ENCODE measurements at places on chromosomes 3 and 15.

GRCh38 chr3:100089812-100090668 lies 24.3 kb downstream of the FILIP1L start:
- DNase-seq, result no peak

DNA sequence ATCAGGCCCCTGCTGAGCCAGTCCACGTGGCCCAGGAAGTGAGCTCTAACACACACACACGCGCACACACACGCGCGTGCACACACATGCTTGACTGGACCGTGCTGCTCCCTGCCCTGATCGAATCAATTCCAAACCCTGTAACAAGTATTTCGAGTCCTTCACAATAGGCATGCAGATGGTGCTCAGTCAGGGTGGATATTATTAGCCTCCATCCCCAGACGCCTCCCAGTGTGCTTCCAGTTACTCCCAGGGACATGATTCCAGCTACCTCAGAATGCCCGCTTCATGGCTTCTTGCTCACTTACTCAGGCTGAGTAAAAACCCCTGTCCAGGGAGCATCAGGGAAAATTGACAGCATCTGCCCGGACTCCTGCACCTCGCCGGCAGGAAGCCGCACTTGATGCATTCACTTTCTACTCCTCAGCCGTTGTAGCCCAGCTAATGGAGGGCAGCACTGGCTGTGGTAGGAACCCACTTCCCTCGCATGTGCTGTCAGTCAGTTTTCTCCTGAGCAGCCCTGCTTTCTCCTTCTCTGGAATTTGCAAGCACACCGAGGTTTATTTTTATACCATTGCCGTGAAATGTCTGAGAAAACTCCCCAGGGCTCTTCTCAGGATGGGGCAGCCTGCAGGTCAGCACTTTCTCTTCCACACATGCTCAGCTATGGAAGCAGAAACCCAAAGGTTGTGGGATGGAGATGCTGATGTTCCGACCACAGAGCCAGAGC lies 126.1 kb upstream of the ABHD17C start:
- DNase-seq, result no peak

DNA sequence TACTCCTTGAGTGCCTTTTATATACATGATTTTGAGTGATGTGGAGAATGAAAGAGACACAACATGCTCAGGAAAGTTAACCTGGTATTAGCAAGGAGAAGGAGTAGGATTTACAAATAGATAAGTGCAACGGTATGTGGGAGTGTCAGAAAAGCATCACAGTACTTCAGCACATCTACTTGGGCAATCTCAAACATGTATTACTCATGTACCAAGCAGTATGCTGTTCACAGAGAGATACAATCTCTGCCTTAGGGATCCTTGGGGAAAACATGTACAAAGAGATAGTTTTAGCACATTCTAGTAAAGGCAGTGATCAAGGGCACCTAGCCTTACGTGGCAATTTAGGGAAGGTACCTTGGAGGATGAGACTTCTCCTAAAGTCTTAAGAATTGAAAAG lies 146.5 kb downstream of the FILIP1L start:
- DNase-seq, result no peak

- DNase-seq, result no peak
Observed at GRCh38 chr3:116444819-116445310, 422 bp downstream of the LSAMP start.

DNA sequence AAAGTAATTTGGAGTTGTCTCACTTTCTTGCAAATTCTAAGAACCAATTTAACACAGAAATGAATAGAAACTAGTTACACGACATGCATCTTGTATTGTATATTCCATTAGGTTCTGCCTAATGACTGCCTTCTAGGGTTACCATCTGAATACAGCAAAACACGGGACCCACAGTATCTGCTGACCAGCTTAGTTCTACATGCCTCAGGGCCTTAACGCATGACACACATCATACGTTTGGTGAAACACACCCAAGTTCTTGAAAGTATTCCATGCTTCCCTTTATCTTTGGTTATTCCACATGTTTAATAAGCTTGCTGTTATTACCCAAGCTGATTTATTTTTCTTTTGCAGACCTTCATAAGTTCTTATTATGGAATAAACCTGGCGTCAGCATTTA lies 27.9 kb downstream of the APH1B start:
- no peak for DNase-seq

DNA sequence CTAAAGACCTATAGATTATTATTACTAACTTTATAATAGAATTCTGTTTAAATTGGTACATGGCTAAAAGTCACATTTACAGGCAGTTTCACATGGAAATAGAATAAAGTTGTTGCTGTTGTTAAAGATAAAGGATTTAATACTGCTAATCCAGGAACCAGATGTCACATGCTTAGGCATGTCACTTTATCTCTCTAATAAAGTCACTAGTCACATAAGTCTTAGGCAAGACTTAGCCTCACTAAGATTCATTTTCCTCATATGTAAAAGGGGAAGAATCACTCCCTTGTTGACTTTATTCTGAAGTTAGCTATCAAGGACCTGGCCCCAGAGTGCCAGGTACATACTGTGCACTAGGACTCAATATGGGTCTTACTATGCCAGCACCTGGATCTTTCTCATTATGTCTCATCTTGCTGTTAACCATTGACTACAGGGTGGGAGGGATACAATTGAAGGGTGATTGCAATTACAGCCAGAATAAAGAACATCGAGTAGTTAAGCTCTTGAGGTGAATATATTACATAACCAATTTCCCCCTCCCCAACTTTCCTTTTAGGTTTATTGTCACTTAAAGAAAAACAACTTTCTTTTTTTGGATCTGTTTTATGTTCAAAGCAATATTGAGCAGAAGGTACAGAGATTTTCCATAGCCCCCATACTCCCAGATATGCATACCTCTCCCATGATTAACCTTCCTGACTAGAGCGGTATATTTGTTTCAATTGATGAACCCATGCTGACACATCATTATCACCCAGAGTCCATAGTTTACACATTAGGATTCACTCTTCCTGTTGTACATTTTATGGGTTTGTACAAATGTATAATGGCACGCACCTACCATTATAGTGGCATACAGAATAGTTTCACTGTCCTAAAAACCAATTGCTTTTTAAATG lies 36.6 kb downstream of the LNP1 start:
- no peak for DNase-seq

DNA sequence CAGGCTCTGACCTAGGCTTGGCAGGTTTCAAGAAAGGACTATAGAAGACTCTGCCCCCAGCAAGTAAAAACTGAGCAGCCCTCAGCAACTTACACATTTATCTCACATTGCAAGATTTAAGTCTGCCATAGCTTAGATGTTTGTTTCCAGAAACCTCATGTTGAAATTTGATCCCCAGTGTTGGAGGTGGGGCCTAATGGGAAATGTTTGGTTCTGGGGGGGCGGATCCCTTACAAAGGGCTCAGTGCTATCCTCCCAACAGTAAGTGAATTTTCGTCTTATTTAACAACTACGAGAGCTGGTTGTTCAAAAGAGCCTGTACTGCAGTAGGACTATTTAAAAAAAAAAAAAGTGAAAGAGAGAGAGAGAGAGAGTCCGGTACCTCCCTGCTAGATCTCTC lies 125.2 kb upstream of the PROK2 start:
- DNase-seq, result no peak

DNA sequence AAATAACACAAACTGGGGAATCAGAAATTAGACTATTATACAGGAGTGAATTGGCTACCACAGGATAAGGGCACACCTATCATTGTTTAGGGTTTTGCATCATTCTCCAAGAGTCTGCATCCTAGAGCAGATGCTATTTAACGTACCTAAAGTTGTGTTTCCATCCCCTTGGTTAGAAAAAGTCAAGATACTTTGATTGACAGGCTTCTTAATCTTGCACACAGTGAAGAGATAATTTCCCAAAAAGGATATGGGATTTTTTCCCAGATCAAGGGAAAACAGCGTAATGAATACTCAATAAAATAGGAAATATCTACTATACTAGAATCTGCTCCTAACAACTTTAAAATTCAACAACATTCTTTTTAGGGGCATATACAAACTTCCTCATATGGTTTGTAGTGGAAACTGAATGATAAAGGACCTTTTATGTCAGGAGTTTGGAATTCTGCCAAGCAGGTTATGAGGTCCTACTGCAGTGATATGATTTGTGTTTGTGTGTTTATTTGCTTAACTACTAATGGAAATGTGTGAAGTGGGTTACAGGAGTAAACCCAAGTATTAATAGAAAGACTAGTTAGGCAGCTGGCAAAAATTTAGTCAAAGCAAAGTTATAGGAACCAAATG lies 124.1 kb upstream of the MME start:
- DNase-seq, result no peak

- DNase-seq, result no peak
Observed at GRCh38 chr3:178562947-178563232, 26.7 kb downstream of the KCNMB2 start.

DNA sequence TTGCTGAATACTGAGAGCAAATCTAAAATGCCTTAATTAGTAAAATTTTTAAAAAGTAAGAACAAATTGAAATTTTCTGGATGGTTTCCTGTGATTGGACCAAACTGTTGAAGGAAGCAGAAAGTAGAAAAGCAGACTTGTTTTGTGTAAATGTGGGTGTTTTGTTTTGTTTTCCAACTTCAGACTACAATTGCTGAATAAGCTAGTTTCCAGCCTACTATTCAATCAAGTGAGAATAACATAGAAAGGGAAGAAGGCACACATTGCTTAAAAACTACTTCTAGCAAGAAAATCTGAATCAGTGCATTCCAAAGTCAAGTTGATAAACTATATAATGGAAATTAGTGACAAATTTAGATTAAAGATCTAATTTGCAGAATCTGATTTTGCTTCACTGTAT lies 519.3 kb downstream of the NLGN1 start:
- DNase-seq, result no peak

- no peak for DNase-seq
Observed at GRCh38 chr15:78018946-78019644, 58.4 kb downstream of the TBC1D2B start.

DNA sequence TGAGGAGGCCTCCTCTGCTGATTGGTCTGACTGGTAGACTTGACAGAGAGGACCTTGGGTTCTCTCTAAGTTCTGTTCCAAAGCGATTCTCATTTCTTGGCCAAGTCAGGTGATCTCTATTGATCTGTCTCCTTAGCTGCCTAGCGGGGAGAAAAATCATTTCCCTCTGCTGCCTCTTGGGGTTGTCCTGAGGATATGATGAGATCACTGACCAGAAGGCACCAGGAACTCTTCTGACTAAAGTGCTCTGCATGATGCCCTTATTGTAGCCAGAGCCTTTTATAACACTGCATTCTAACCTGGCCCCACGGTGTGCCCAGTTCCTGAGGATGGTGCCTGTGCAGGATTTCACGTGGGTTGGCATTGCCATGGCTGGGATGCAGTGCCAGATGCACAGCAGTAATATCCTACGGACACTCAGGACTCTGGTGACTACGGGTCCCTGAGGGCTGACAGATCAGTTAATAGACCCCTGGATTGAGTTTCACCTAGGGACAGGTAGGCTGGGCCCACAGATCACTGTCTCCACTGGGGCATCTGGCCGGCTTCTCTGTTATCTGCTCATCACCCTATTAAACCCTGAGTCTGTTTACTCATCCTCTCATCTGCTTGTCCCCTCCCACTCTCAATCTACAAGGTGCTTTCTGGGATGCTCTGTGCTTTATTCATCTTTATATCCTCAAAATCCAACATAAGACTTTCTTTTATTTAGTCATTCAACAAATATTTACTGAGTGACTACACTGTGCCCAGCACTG lies 3.9 kb upstream of the HEG1 start:
- DNase-seq, result no peak

DNA sequence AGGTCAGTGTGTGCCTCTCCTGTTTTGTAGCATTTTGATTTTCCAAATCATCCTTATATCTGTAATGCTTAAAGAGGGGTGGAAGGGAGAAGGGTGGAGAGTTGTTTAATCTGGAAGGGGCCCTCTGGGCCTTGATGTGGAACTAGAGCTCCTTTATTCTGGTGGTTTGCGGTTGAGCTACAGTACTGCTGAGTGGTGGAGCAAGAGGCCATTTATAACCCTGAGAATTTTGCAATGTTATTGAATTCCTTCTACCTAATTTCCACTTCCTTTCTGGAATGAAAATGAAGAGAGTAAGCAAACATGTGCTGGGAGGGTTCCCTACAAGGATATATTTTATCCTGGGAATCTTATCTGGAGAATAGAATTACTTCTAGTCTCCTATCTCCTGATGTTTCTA lies 35.3 kb upstream of the TUBGCP5 start:
- DNase-seq, result no peak

DNA sequence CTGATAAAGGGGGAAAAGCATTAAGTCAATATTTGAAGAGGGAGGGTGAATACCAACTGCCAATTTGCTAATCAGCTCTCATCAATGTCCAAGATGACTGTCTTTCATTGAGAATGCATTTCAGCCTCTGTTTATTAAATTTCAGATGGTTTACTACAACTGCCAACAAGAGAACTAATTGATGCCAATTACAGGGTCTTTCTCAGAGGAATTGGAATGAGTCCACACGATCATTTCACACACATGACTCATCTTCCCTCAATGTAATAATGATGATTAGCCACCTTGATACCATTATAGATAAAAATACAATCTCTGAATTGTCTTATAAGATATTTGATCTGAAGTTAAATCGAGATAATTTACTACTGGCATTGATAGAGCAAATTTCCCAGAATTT lies 1274.4 kb downstream of the ROBO2 start:
- no peak for DNase-seq

DNA sequence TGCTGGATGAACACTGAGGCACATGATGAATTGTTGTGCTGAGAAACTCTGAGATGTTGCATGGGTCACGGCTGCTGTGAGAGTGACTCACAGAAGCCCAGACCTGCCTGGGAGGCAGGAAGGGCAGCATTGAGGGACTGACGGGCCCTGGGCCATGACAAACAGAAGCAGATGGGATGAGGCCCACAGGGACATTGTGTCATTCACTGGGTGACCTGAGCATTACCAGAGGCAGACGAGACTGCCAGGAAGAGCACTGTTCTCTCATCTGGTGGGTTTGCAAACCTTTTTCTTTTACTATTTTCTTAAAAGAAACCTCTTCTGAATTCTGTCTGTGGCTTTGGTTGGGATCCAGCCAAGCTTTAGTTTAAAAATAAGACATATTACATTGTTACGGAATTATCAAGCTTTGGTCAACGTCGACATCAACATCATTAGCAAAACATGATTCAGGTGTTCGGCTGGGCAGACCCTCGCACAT lies 67.8 kb downstream of the BDH1 start:
- no peak for DNase-seq

- no peak for DNase-seq
Observed at GRCh38 chr3:127729556-127730056, 56.9 kb downstream of the ABTB1 start.

GRCh38 chr3:131620977-131621376 lies 118.2 kb upstream of the MRPL3 start:
- no peak for DNase-seq

Measured in stimulated activated CD4-positive, alpha-beta T cell treated with anti-CD3 and anti-CD28 coated beads, Interleukin-2, amount 100 ng/mL, for 24 hours (primary cell).